ENCODE measurements at places on chromosomes 16 and 17.
A peak's percentile ranks its signal among the peaks of the same experiment; 100 is the strongest.

DNA sequence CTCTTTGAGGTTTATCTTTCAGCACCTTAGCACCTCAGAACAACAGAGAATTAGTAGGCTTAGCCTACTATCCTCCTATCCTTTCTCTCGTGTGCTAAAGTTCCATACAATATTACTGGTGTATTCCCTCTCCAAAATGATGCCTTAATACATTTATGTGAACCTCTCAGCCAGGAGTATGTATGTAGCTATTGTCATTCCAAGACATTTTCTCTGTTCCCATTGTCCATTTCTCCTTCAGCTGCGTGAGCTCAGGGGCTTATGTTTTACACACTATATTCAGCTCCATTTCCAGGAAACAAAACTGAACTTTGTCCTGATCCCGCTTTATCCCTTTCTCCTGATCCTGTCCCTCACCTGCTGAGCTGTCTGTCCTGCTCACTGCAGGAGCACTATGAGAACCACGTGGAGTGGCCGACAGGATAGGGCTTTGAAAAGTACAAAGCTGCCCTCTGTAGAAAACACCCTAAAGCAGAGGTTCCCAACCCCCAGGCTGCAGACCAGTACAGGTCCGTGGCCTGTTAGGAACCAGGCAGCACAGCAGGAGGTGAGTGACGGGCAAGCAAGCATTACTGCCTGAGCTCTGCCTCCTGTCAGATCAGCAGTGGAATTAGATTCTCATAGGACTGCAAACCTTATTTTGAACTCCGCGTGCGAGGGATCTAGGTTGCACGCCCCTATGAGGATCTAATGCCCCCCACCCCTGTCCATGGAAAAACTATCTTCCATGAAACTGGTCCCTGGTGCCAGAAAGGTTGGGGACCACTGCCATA lies 55.7 kb downstream of the CENPV start:
- H3K27me3 ChIP-seq: no peaks in the 10 kb centered on the region
- no peak overlapping the region for H3K4me3 ChIP-seq
- H3K27ac ChIP-seq: no peak overlapping the region

DNA sequence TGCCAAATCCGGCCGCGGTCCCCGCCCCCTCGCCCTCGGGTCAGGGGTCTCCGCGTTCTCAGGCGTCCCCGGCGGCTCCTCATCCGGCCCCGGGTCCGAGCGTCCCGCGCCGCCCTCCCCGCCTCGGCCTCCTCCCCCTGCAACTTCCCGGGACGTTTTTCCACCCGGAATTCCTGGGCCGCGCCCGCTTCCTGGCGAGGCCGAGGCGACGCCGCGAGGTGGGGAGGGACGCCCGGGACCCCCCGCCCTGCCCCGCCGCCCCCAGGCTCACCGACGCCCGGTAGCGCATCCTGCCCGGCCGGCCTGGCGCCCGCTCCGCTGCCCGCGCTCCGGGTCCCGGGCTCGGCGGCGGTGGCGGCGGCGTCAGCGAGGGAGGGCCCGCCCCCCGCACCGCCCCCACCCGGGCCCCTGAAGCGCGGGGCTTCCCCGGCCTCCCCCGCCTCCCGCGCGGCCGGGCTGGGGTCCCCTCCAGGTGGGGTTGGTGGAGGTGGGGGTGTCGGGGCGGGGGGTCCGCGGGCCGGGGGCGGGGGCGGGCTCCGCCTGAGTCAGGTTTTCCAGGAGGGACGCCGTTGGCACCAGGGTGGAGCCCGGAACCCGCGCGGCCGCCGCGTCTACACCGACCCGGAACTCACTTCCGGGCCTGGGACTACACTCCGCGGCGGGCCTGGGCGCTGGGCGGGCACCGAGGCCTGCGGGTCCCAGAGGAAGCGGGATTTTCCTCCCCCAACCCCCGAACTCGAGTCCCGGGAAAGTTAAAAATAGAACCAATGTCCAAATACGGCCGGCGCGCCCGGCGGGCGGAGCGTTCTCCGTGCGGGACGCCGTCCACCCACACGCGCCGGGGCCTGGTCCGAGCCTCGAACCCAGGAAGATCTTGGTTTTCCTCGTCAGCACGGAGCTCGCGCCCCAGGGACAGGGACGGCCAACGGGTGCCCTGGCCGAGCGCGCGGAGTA lies 6.8 kb downstream of the MYO1C start:
- H3K36me3 ChIP-seq: no peaks in the 10 kb centered on the region
- peak overlapping the region; percentile 96 for H3K27ac ChIP-seq
- peaks cover 10% of the 10 kb centered on the region for H3K4me1 ChIP-seq
- no peaks in the 10 kb centered on the region for H3K27me3 ChIP-seq

- no peaks in the 10 kb centered on the region for H3K27me3 ChIP-seq
- peaks cover 6% of the 10 kb centered on the region for H3K4me1 ChIP-seq
- H3K36me3 ChIP-seq: no peaks in the 10 kb centered on the region
- H3K27ac ChIP-seq: no peak overlapping the region
- H3K4me3 ChIP-seq: no peak overlapping the region
Observed at GRCh38 chr16:66484453-66485213, 57.5 kb downstream of the BEAN1 start.

DNA sequence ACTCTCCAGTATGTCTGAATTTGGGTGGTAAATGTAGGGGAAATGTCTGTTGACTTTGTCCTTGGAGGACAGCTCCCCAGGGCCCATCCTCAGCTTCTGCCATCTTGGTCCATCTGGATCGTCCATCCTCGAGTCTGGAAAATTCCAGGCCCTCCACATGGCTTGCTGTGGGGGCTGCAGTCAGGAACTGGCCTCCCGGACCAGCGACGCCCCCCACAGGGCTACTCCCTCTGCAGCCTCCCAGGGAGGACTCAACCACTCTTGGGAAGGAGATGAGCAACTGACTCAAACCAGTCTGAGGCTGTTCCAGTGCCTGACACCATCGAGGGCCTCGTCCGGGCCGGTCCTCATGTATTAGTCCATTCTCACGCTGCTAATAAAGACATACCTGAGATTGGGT lies 5.5 kb upstream of the ZG16B start:
- no peaks in the 10 kb centered on the region for H3K36me3 ChIP-seq
- H3K27ac ChIP-seq: no peak overlapping the region
- H3K27me3 ChIP-seq: no peaks in the 10 kb centered on the region
- DNase-seq: no peak
- H3K4me3 ChIP-seq: no peak overlapping the region

DNA sequence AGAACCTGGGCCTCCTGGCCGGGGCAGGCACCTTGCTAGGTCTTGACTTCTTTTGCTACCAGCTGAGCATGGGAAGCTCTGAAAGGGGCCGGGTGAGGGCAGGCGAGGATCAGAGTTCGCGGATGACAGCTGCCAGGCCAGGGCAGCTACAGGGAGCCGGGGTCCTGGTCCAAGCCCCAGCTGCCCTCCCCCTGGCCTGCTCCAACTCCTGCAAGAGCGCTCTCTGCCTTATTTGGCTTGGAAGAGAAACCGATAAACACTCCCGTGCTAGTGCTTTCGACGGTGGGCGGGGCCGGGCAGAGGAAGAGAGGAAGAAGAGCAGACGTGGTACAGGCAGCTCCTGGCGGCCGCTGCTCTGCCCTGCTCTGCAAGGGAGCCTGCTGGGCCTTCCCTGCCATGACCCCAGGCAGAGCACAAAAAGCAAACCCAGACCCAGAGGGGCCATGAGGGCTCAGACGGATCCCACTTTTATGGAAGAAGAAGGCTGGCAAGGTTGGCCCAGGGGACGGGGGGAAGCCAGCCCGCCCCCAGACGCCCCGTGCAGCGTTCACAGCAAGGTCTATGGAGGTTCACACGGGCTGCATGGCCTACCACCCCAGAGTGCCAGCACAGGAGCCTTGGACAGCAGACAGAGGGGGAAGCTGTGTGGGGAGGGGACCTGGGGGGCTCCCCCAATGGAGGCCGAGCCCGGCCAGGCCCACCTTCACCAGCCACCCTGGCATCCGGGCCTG lies 25.6 kb downstream of the PIEZO1 start:
- peaks cover 25% of the 10 kb centered on the region for H3K4me1 ChIP-seq
- no peak overlapping the region for H3K4me3 ChIP-seq
- peak overlapping the region; percentile 90 for H3K27ac ChIP-seq
- DNase-seq: no peak
- no peaks in the 10 kb centered on the region for H3K36me3 ChIP-seq
- H3K27me3 ChIP-seq: no peaks in the 10 kb centered on the region

- no peak overlapping the region for H3K4me3 ChIP-seq
- H3K27ac ChIP-seq: no peak overlapping the region
- no peaks in the 10 kb centered on the region for H3K36me3 ChIP-seq
- DNase-seq: no peak
- H3K27me3 ChIP-seq: no peaks in the 10 kb centered on the region
Observed at GRCh38 chr17:61583242-61583641, 7.8 kb downstream of the NACA2 start.

DNA sequence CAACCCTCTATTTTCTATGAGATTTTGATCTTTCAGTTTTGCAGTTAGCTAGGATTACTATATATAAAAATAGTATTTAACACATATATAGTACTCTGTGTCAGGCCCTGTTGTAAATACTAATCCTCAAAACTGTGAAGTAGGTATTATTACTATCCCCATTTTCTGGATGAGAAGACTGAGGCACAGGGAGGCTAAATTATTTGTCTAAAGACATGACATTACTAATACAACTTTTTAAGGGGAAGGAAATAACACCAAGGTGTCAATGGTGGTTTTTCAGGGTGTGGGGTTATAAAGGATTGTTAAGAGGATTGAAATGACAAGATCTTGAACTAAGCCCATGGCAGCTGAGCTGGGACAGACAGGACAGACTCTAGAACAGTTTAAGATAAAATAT lies 4.1 kb upstream of the WSB1 start:
- DNase-seq: no peak
- H3K4me3 ChIP-seq: no peak overlapping the region
- no peaks in the 10 kb centered on the region for H3K4me1 ChIP-seq
- H3K27ac ChIP-seq: no peak overlapping the region

DNA sequence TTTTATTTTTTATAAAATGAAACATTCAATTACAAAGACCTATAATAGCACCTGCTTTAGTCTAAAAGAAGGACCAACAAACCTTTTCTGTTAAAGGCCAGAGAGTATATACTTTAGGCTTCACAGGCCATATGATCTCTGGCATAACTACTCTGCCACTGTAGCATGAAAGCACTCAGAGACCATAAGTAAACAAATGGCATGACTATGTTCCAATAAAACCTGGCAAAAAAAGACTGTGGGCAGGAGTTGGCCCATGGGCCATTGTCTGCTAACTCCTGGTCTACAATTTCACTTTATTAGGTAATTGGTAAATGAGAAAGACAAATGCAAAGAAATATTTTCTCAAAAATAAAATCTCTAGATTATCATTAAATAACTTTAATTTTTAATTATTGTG lies 14.9 kb downstream of the CEP112 start:
- no peak for DNase-seq
- no peaks in the 10 kb centered on the region for H3K27me3 ChIP-seq
- H3K27ac ChIP-seq: no peak overlapping the region
- H3K4me3 ChIP-seq: no peak overlapping the region
- no peaks in the 10 kb centered on the region for H3K4me1 ChIP-seq
- H3K36me3 ChIP-seq: no peaks in the 10 kb centered on the region

DNA sequence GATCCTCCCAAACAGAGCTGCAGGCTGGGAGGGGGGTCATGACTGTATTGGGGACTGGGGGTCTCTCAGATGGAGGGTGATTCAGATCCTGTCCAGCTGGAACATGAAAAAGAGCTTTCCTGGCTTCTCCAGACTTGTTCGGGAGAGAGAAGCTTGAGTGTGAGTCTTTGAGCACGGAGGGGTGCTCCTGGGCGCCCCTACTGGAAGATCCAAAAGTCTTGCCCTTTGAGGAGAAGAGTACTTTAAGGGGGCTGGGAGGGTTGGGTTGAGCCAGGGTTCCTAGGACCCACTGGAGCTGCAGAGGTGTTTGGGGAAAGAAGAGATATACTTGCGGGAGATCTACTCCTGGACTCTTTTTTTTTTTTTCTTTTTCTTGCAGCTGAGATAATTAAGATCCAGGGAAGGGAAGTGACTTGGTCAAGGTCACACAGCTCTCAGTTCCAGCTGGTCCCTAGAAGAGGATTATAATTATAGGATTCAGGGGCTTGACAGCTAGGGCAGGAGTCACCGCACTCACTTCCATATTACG lies 8.4 kb downstream of the RARA start:
- no peaks in the 10 kb centered on the region for H3K27me3 ChIP-seq
- peak overlapping the region; percentile 96 for H3K4me3 ChIP-seq
- H3K4me1 ChIP-seq: peaks cover 35% of the 10 kb centered on the region
- no peak for DNase-seq

DNA sequence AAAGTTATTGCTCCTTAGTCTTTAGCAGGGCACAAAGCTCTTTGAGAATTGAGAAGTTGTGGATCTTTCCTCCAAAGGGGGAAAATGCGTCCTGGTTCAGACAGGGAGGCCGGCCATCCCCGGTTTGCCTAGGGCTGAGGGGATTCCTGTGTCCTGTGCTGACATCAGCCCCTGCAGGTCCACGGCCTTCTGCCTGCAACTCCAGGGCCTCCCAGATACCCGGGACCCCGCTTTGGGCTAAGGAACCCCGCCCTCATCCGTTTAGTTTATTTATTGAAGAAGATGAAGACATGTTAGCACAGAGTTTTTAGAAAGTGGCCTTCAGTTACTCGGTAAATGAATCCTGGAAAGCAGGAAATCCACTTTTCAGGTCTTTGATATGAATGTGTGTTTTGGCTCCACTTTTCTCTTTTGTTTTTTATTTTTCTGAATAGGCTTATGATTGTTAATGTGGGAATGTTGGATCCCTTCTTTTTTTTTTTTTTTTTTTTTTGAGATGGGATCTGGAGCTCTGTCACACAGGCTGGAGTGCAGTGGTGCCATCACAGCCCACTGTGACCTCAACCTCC lies 65.6 kb downstream of the CRISPLD2 start:
- DNase-seq: no peak
- no peaks in the 10 kb centered on the region for H3K27me3 ChIP-seq
- H3K36me3 ChIP-seq: no peaks in the 10 kb centered on the region
- H3K27ac ChIP-seq: peak overlapping the region; percentile 78
- H3K4me3 ChIP-seq: no peak overlapping the region

- H3K27ac ChIP-seq: no peak overlapping the region
- no peaks in the 10 kb centered on the region for H3K4me1 ChIP-seq
- no peaks in the 10 kb centered on the region for H3K27me3 ChIP-seq
- H3K4me3 ChIP-seq: no peak overlapping the region
Observed at GRCh38 chr17:32523017-32523680, 36.4 kb downstream of the CDK5R1 start.

Data from breast epithelium (tissue), 4 donors.